ENCODE measurements at places on chromosomes 4 and X.

DNA sequence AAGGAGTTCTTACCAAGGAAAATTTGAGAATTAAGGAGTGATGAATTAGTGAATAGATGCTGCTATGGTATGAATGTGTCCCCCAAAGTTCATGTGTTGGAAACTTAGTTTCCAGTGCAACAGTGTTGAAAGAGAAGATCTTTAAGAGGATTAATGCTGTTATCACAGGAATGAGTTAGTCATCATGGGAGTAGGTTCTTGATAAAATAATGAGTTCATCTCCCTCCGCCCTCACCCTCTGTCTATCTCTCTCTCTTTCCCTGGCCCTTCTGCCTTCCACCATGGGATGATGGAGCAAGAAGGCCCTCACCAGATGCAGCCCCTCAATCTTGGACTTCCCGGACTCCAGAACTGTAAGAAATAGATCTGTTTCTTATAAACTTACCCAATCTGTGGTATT lies 38.3 kb upstream of the KLHL8 start:
- DNase-seq: no peak

GRCh38 chrX:29992083-29992482 lies 223.3 kb upstream of the MAGEB2 start:
- DNase-seq: no peak

- no peak for DNase-seq
These were observed 237.7 kb downstream of the GALNTL6 start for GRCh38 chr4:172050911-172051310.

GRCh38 chr4:37627263-37627662 lies 58.9 kb downstream of the RELL1 start:
- DNase-seq: no peak

DNA sequence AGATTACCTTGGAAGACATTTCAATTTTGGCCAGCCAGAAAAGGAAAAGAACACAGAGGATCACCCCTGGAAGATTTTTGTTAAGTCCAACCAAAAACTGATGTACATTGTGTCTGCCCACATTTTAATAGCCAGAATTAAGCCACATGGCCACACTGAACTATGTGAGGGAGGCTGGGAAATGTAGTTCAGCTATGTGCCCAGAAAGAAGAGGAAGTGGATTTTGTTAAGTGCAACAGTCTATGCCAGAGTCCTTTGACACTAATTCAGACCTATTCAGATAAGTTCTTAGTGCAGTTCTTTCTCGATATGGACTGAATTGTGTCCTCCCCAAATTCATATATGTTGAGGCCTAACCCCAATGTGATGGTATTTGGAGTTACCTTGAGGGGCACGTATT lies 18.4 kb downstream of the PRPS1 start:
- DNase-seq: no peak

- DNase-seq: no peak
These were observed 19.9 kb downstream of the SH3BP2 start for GRCh38 chr4:2812612-2813354.

GRCh38 chr4:133584714-133585113 lies 435.6 kb downstream of the PCDH10 start:
- no peak for DNase-seq

GRCh38 chrX:9196961-9197640 lies 163.2 kb upstream of the FAM9B start:
- no peak for DNase-seq

GRCh38 chr4:82247171-82247570 lies 126.6 kb downstream of the HNRNPD start:
- DNase-seq: peak; percentile 33

DNA sequence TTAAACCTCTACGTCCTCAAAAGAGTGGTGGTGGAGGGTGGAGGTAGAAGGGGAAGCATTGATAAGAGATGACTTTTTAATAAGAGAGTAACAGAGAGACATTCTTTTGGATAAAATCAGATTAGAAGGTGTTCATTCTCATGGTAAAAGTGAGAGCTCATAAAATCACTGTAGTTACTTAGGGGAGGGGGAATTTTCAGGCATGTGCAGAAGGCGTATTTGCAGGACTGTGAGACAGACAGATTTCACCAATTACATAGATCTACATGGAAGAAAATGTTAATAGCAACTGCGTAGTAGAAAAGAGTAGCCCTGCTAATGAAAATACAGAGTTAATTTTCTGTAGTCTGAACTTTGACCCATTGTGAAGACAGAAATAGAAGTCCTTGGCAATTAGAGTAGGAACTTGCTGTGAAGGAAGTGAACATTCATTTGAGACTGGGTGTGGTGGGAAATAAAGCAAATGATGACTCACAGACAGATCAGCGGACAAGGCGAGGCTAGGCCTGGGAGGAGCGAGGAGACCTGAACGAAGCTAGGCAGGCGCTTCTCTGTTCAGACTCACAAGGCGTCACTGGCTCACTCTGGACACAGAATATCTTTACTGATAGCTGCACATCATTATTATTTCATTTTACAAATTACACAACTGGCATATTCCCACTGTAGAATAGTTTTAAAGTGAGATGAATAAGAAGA lies 57.2 kb upstream of the FAM9C start:
- peak; percentile 79 for DNase-seq

GRCh38 chr4:36325926-36326325 lies 44.5 kb downstream of the DTHD1 start:
- no peak for DNase-seq

- DNase-seq: no peak
These were observed 646.7 kb downstream of the BCOR start for GRCh38 chrX:39451046-39451445.

DNA sequence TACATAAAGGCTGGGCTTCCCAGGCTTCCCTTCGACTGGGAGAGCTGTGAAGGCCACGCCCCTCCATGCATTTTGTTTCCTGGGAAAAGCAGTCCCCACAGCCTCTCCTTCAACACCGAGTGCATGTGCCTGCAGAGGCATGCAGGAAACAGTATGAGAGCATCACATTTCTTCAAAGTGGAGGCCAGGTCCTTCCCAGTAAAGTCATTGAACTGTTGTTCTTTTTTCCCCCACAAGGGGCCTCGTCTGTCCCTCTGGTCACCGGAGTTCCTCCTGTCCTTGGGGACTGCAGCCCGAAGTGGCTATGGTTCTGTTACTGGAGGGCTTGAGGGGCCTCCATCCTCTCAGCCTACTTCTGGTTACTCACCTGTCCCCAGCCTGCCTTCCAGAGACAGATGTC lies 56.0 kb downstream of the RAI2 start:
- no peak for DNase-seq

- no peak for DNase-seq
These were observed 8.1 kb upstream of the HSD17B10 start for GRCh38 chrX:53442322-53442631.

DNA sequence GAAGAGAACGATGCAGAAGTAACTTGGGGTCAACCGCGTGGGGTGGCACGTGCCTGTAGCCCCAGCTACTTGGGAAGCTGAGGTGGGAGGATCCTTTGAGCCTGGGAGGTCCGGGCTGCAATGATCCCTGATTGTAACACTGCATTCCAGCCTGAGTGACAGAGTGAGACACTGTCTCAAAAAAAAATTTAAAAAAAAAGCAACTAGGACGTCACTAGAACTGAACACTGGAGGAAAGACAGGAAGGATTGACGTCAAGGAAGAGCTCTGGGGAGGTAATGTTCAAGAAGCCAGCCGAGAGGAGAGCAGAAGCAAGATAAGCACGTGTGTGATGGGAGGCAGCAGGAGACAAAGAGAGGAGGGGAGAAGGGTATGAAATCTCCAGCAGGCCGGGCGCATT lies 28.7 kb downstream of the S100G start:
- no peak for DNase-seq
